ENCODE measurements at places on chromosomes 5 and 9.

DNA sequence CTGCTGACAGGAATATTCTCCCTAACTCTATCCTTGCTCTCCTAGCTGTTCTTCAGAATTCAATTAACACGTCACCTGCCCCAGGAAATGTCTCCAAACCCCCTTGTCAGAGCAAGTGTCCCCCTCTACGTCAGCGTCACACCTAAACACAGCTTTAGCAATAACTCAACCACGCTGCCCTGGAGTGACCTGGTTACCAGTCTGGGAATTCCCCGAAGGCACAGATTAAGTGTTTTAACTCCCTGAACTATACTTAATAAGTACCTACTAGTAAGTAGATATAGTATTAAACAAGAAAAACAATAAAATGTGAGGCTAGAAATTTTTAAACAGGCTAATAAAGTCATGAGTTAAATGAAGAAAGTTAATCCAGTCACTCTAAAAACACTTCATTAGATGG is 78.4 kb downstream of the FANCC start:
- DNase-seq, result no peak

- DNase-seq, result no peak
Measured at GRCh38 chr9:8757881-8758280, 958.3 kb upstream of the DMAC1 start.

DNA sequence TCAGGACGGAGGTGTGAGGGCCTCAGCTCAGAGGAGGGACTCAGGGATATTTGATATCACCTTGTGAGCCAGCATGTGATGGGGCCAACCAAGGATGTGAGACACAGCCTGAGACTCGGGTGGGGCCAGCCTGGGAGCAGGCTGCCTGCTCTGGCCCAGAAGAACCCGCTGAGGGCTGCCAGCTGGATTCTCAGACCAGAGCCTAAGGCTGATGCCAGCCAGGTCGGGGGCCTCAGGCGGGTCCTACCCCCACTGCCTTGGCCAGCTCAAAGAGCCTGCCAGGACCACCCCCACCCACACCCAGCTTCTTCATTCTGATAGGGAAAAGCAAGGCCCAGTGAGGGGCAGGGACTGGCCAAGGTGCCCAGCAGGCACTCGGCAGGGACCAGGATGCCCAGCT is 20.3 kb upstream of the DUSP1 start:
- no peak for DNase-seq

GRCh38 chr9:83630938-83631457 is 8.1 kb downstream of the IDNK start:
- DNase-seq, result no peak

DNA sequence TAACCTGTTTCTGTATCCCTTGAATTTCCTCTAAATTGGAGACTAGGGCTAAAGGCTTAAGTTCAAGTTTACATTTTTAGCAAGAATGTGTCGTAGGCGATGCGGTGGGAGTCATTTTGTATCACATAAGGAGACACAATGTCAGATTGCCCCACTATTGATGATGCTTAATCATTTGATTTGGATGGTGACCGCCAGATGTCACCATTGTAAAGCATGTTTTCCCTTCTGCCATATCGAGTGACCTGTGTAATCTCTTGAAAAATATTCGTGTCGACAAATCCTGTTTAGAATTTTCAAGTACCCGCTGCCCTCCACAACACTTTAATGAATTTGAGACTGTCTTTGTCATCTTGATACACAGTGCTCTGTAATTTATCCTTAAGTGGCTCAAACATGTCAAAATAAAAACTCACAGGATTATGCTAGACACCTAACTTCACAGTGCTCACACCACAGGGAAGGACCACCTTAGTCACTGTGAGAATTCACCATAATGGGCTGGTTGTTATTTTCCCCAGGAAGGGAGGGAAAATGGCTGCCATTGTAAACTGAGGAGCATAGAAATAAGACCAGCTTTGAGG is 34.5 kb upstream of the SLC46A2 start:
- DNase-seq, result no peak

GRCh38 chr9:98302938-98303632 is 47.6 kb upstream of the TBC1D2 start:
- DNase-seq, result no peak

- no peak for DNase-seq
Measured at GRCh38 chr5:173668245-173668800, 51.9 kb upstream of the BOD1 start.

GRCh38 chr5:143199161-143199560 is 204.3 kb downstream of the NR3C1 start:
- no peak for DNase-seq

DNA sequence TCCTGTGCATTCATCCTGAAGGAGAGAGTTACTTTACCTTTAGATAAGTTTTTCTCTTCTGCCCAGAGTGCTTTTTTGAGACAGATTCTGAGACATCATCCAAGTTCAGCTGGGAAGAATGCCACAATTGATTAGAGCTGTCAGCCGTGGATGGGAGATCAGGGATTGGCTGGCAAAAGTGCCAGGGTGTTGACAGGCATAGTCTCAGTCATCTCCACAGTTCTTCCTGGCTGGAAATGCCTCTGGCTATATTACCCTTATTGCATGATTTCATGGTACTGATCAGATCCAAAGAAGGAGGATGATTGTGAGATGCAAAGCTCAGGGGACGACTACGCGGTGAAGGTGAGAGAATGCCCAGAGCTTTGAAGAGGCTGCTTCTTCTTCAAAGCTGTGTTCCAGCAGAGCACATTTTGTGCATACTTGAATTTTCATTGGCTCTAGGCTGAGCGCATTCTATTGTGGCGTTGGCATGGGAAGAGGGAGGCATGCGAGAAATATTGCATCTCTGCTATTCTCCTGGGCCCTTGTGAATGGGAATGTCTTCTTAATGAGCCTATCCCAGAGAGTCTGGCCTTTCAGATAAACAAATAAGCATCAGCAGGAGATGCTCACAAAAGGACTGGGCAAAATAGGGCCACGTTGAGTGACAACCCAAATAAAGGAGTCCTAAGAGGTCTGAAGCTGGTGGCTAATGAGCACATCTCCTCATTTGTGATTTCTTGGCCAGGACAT is 82.1 kb downstream of the GRIA1 start:
- no peak for DNase-seq

GRCh38 chr5:4230471-4230785 is 634.8 kb downstream of the IRX1 start:
- DNase-seq, result no peak

- DNase-seq, result no peak
Measured at GRCh38 chr5:124888050-124888506, 141.6 kb upstream of the ZNF608 start.

GRCh38 chr9:27818348-27818747 is 245.1 kb upstream of the C9orf72 start:
- no peak for DNase-seq

GRCh38 chr5:160923411-160923810 is 71.4 kb upstream of the ATP10B start:
- no peak for DNase-seq

DNA sequence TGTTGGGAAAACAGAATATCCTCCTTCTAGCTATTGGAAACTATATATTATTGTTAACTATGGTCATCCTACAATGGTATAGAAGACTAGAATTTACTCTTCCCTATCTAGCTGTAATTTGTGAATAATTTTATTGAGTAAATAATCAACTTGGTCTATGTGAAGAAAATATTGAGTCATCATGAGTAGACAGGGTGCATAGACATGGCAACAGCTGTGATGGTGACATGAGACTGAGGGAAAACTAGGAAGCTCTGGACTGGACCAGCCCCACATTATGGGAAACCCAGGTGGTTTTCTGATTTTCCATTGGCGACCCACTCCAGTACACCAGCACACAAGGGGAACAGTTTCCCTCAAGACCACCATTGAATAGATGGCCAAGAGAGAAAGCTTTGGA is 95.0 kb downstream of the APBA1 start:
- DNase-seq, result no peak

DNA sequence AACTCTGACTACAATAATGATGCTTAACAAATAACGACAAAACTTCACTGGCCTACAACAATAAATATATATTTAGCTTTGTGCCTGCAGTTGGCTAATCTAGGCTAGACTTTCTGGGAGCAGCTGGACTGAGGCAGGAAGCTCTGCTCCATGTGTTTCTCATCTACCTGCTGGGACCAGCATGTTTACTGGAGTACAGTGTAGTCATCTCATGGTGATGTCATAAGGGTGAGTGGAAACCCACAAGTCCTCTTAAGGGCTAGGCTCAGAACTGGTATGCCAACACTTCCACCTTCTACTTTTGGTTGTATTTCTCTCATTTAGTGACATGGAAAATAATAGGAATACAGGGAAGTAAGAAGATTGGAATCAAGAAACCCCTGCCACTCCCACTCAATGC is 85.7 kb upstream of the NIPBL start:
- DNase-seq, result no peak

DNA sequence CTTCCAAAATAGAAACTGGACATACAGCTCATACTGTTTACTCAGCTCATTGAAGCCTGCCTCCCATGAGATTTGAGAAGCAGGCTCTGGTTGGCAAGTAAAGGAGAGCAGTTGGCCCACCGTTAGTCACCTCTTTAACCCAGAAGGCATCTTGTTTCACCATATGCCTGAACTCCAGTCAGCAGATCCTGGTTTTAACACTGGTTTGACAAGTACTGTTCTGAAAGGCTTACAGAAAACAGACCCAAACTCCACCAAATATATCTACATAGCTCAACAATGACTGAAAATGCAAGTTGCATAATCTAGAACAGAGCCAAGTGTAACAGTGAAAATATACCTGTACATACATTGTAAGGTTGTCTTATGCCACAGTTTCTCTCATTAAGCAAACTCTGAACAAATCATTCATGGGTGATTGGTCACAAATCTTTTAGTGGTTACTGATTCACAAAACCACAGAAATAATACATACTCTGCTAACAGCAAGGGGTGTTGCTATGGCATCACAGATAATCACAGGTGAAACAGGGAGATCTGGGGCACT is 198.8 kb downstream of the BNC2 start:
- DNase-seq, result no peak

DNA sequence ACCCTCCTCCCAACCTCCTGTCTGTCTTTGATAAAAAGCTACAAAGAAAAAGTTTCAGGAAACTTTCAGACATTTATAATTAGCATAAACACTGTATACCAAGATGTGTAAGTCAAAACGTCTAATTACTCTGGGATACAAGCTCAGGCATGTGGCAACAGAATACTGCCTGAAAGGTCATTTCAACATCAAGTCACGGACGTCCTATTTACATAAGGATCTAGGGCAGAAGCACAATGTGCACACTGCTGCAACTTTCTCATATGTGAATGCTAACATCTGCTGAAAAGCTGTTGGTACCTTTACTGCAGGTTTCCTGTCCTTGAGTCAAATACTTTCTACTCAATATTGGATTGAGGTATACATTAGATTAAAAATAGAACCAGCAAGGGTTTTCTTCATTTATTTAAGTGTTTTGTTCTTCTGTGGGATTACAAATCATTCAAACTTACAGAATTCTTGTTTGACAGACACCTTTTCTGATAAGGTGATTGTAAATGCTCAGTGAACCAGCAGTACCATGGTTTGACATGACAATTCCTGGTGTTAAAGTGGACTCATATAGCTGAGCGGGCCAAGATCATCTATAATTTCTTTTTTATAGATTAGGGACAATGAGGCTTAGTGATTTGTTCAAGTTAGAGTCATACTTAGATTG is 36.8 kb downstream of the ELL2 start:
- DNase-seq, result no peak

- no peak for DNase-seq
Measured at GRCh38 chr5:59146729-59147128, 563.9 kb downstream of the RAB3C start.

DNA sequence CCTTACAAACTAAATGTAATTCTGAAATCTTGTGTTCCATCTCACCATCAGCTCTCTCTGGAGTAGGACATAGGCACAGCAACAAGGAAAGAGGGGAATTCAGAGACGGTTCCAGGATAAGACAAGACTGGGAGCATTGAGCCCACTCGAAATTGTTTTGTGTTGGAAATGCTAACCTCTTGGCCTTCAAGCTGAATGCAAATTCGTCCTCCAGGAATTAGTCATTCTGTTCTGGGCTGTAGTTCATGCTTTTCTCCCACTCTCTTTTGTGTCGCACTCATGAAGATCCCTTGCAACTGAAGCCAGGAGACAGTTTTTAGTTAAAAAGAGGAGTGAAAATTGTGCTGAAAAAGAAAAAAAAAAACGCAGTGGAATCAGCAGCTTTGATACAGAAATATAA is 121.7 kb upstream of the SEMA6A start:
- no peak for DNase-seq

DNA sequence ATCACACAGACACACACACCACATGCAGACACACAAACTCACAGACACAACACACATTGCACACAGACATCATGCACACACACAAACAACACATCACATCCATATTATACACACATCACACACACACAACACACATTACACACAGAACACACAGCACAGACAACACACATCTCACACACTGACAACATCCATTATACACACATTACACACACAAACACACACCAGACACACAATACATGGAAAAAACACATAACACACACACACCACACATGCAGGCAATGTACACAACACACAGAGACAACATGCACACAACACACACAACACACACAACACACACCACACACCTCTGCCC is 4.8 kb upstream of the CCDC187 start:
- DNase-seq, result no peak

- DNase-seq, result no peak
Measured at GRCh38 chr5:176742246-176743105, 67.9 kb upstream of the UNC5A start.

GRCh38 chr9:76528642-76529190 is 69.7 kb downstream of the GCNT1 start:
- DNase-seq, result no peak

DNA sequence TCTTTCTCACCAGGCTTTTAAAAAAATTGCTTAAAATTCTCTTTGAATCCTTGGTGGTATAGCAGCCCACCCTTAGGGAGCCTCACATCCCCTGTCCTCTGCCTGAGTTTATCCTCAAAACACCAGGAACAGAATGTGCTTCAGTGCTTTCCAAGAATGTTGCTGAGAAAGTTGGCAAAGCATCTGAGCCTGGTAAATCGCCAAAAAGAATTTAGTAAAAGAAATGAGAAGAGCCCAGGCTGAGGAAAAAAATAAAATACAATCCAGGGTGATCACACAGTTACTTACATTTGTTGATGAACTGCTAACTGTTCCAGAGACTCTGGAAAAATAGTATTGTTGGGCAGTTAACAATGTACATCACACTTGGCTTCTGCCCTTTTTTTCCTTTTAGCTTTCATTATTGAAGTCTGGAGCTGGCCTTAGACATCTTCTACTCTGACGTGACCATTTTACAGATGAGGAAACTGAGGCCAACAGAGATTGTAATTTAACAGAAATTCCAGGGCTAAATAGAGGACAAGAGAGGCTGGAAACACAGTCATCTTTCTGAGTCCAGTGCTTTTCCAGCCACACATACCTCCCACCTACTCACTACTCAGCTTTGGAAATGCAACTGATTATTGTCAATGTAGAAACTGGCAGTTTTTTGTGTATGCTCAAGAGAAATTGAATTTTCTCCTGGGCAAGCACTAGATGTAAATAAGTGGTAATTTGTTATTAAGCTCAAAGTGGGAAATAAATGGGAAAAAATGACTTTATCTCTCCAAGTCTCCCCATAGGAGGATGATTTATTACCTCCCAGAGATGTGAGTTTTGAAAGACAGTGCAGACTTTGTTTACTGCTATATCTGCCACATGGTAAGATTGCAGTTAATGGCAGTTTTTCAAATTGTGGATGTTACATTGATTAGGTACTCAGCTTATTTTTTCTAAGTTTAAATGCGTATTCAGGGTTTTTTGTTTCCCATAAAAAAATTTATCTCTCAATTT is 86.7 kb upstream of the ALDH1A1 start:
- DNase-seq, result no peak

GRCh38 chr9:137278061-137278701 is 655 bp downstream of the TOR4A start:
- DNase-seq, result no peak
